MCF 10A (cell line): ENCODE measurements at places on chromosomes 7 and 10.

DNA sequence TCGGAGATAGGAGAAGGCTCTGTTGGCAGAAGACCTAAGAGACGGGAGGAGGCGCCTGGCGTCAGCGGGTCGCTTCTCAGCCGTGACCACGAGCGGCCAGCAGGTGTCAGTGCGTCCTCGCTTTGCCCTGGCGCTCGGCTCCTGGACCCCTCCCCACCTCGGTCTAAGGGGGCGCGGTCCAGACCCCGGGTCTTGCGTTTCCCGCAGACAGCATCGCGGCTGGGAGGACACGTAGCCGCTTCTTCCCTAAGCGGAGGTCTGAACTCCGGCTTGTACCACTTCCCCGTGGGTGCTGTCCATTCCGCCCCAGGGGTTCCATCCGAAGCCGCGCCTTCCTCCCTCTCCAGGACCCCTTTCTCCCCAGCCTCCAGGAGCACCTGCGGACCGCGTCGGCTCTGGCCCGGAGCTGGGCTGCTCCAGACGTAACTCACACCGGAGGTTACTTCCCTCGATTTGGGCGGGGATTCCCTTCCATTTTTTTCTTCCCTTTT lies 593 bp upstream of the ADRA2A start:
- peak; percentile 42 for DNase-seq

- DNase-seq, result no peak
These were observed 86.3 kb downstream of the GPR158 start for GRCh38 chr10:25261110-25261509.

DNA sequence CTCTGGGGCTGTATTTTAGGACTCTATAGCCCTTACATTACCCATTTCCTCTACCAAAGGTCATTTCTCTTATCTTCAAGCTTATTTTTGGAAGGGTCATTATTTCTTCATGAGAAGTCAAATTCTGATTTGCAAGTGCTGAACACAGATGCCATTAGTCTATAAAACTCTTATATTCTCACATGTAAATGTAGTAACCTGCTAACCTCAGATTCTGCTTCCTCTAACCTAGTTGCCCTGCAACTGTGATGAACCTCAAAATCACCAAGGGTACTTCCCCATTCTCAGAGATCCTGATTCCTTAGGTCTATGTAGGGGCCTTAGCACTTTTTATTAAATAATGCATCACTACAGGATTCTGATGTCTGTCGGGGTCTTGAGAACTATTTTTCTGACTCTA lies 6.3 kb downstream of the FAS start:
- DNase-seq, result no peak

GRCh38 chr10:33609546-33609945 lies 275.1 kb upstream of the NRP1 start:
- no peak for DNase-seq

DNA sequence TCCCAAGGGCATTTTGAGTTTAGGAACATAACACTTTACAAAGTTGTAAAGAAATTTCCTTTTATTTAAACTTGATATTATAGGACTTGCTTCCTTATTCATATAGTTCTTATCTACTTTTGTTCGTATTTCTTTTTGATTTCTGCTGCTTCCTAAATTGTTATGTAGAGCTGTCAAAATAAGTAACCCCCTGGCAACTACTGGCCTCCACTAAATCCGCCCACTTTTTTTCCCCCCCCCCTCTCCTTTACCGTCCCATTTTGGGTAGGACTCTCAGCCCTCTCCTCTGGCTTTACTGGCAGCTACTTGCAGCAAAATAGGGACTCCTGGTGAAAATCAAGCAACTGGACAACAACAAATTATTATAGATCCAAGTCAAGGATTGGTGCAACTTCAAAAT lies 1.1 kb downstream of the SP4 start:
- no peak for DNase-seq

DNA sequence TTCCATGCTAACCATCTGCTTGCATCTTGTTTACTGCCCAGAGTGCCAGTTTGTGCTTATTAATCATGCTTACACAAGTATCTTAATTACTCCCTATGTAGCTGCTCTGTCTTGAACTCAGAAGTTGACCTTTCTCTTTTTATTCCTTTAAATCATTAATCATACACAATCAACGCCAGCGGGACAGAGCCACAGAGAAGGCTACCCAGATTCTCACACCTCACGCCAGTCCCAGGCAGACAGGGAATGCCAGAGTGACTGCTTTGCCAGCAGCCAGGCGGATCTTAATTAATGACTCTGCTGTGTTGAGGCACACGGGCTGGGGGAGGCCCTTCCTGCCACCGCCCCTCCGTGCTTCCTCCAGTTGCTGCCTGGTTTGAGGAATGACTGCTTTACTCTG lies 229.4 kb downstream of the LRMDA start:
- no peak for DNase-seq

DNA sequence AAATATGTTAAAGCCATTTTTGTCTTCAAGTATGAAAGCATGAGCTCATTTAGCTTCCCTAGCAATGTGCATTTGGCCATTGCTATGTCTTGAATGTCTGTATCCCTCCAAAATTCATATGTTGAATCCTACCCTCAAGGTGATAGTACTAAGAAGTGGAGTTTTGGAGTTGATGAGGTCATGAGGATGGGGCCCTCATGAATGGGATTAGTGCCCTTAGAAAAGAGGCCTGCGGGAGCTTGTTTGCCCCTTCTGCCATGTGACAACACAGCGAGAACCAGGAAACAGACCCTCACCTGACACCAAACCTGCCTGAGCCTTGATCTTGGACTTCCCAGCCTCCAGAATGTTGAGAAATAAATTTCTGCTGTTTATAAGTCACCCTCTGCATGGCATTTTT lies 61.3 kb upstream of the UCN3 start:
- no peak for DNase-seq

DNA sequence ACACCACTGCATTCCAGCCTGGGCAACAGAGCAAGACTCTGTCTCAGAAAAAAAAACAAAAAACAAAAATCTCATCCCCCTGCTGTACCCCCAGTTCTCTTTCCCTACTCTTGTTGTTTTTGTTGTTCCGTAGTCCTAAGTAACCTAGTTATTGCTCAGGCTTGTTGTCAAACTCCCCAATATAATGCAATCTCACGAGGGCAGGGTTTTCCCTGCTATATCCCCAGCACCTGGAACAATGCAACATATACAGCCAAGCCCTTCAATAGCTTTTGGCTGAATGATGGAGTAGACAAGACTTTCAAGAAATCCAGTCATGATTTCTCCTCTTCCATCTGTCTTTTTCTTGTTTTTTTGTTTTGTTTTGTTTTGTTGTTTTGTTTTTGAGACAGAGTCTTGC lies 10.2 kb downstream of the ACSL5 start:
- DNase-seq, result no peak

- DNase-seq, result no peak
These were observed 61.9 kb downstream of the CCDC6 start for GRCh38 chr10:59844436-59844835.

DNA sequence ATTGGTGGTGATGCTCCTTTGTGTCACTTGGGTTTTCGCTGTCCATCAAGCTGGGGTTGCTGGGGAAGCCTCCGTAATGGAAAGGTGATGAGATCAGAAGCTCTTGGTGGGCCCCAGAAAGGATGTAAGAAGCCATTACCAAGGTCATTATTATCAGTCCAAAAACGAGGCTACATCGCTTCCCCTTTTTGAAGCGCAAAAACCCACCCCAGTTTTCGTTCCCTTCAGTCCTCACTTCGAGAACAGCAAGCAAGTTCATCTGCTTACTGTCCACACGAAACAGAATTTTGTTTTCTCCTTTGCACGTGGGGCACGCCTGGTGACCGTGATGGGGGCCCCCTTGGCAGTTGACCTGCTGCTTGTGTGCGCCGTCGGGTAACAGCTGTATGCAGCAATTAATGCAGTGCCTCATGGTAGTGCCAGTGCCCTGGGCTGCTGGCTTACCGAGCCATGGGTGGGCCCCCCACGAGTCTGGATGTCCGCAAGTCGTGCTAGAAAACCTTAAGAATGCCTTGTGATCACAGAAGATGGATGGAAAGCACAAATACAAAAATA lies 47.5 kb downstream of the CHST15 start:
- DNase-seq, result no peak

DNA sequence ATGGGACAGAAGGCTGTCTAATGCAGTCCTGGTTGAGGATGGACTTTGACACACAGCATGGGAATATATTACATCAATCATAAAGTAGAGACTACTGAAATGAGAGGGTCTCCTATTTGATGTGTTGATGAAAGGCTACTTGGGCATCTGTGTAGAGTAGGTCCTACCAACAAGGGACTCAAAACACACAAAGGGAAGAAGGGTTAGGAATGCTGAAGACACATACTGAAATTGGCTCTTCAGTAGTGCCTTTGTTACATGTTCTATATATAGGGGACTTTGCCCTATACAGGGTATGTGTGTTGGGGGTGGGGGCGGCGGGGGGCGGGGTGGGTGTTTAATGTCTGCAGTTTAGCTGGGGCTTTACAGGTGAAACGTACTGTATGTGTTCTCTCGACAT lies 7.7 kb downstream of the CUL1 start:
- DNase-seq, result no peak

DNA sequence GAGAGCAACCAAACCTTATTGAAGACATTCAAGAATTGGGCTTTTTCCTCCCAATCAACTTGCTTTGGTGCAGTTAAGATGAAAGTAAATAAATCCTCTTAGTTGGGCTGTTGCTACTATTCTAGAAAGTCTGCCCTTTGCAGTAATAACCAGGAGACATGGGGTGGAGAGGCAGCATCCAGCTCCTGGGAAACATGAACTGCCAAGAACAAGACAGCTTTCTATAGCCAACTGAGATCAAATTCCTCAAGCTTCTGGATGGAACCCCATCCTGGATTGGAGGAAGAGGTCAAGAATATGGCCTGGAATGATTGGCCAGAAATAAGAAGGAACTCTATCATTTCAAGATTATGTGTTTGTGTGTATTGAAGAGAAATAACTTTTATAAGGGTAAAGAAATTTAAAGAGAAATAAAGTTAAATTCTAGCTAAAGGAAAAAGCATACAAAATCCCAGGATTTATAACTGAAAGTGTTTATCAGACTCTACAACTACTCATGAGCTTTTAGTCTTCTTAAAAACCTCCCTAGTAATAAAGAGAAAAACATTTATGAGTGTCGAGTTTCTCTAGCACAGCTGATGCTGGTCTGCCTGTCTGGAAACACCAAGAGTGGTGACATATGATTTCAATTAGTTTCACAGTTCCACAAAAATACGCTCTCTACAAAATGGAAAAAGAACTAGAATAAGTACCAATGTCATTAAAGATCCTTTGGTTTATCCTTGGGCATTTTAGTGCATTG lies 70.1 kb upstream of the COL1A2 start:
- no peak for DNase-seq

DNA sequence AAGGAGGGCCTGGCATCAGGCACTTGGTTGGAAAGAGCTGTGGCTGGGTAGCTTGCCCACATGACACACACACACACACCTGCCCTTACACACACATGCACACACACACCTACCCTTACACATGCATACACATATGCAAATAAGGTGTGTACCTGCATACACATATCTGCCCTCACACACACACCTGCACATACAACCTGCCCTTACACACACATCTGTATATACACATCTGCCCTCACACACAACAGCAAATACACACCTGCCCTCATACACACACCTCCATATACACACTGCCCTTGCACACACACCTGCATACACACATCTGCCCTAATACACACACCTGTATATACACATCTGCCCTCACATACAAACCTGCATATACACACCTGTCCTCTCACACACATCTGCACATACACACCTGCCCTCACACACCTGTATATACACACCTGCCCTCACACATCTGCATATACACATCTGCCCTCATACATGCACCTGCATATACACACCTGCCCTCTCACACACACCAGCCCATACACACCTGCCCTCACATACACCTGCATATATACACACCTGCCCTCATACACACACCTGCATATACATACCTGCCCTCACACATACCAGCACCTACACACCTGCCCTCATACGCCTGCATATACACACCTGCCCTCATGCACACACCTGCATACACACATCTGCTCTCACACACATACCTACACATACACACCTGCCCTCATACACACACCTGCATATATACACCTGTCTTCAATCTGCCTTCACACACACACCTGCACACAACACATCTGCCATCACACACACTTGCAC lies 82.9 kb downstream of the GRID1 start:
- DNase-seq, result no peak

GRCh38 chr10:78777466-78777865 lies 291.3 kb upstream of the ZMIZ1 start:
- no peak for DNase-seq

- DNase-seq, result no peak
These were observed 105.7 kb downstream of the LHFPL3 start for GRCh38 chr7:104434129-104434528.

- no peak for DNase-seq
These were observed 24.0 kb upstream of the ERCC6 start for GRCh38 chr10:49562893-49563292.

DNA sequence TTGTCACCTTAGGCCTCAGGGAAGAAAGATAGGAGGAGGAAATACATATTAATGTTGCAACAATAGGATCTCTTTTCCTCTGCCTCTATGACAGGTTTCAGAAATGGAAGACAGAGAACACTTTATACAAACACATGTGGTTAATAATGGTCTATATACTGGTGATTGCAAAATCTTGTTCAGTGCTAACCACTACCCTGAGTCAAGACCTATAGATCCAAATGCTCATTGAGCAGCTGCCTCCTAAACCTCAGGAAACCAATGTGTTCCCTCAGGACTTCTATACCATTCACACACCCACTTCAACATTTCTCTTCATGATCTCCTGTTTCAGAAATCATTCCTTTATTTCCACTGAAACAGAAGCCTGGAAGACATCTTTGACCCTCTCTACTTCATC lies 32.5 kb upstream of the VWDE start:
- DNase-seq, result no peak

GRCh38 chr10:423178-423577 lies 266.3 kb downstream of the DIP2C start:
- DNase-seq, result no peak

- DNase-seq, result no peak
These were observed 767.9 kb downstream of the GRID1 start for GRCh38 chr10:85598646-85599045.

- DNase-seq, result no peak
These were observed 30.2 kb downstream of the ACADSB start for GRCh38 chr10:123038782-123039631.

GRCh38 chr7:130182990-130183389 lies 22.2 kb downstream of the TMEM209 start:
- DNase-seq, result no peak

GRCh38 chr7:39525926-39526325 lies 40.3 kb upstream of the YAE1 start:
- DNase-seq, result peak; percentile 9

DNA sequence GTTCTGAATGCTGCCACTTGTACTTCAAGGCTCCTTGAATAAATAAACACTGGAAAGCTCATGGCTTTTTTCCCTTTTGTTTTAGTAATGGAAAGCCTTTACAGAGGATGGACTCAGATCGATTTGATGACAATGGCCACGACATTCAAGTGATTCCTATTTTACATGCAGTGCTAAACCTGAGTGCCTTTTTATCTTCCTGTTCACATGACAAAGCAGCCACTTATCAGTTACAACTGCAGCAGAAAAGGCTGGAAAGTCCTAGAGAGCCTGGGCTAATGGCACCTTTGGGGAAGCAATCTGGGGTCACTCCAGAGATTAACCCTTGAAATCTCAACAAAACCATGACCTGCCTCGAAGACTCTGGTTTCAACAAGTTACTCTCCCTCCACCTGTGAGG lies 249.0 kb upstream of the AUTS2 start:
- no peak for DNase-seq
